Activated CD8-positive, alpha-beta memory T cell treated with anti-CD3 and anti-CD28 coated beads for 1 hour (primary cell): ENCODE measurements at places on chromosomes 3 and 15.

GRCh38 chr3:184727357-184728009 lies 15.6 kb upstream of the MAGEF1 start:
- DNase-seq = no peak

DNA sequence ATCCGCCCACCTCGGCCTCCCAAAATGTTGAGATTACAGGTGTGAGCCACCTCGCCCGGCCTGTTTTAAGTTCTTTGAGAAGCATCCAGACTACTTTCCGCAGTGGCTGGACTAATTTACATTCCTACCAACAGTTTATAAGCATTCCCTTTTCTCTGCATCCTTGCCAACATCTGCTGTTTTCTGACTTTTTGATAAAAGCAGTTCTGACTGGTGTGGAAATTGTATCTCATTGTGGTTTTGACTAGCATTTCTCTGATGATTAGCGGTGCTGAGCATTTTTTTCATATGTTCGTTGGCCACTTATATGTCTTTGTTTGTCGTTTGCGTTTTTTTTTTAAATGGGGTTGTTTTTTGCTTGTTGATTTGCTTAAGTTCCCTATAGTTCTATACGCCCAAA lies 208.4 kb upstream of the DPPA4 start:
- no peak for DNase-seq

DNA sequence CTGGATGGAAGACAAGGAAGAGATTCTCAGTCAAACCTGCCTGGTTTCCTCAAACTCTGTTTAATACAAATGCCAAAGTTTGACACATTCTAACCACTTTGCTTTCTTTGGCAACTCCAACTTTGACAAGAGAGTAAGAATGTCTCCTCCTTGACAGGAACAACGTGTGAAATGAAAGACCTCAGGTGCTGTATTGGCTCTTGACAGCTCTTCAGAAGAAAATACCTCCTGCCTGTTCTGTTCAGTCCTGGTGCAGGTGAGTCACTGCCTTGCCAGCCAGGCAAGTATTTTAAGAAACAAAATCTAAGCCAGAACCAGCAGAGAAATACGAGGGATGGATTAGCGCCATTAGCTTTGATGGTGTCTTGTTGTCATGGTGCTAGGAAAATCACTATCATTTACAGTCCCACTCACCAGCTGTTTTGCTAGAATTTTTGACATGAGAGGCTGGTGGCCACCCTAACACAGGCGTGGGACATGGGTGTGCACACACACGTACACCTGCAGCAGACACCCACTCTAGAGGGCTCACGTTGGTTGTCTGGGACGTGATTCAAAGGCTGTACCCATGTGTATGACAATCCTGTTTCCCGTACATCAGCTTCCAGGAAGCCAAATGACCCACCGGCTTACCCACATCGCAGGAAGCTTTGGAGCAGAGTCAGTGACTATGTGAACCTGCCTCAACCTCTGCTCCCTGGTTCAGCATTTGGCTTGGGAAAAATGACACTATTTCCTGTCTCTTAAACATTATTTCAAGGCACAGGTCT lies 60.4 kb downstream of the CCNL1 start:
- no peak for DNase-seq

GRCh38 chr15:90881978-90882721 lies 2.2 kb upstream of the FES start:
- no peak for DNase-seq

GRCh38 chr15:38252481-38253350 lies at the start of gene SPRED1:
Gene SPRED1 (plus strand): TSS chr15:38252836. CDS start chr15:38253186, 350 bp downstream.
- no peak for DNase-seq

DNA sequence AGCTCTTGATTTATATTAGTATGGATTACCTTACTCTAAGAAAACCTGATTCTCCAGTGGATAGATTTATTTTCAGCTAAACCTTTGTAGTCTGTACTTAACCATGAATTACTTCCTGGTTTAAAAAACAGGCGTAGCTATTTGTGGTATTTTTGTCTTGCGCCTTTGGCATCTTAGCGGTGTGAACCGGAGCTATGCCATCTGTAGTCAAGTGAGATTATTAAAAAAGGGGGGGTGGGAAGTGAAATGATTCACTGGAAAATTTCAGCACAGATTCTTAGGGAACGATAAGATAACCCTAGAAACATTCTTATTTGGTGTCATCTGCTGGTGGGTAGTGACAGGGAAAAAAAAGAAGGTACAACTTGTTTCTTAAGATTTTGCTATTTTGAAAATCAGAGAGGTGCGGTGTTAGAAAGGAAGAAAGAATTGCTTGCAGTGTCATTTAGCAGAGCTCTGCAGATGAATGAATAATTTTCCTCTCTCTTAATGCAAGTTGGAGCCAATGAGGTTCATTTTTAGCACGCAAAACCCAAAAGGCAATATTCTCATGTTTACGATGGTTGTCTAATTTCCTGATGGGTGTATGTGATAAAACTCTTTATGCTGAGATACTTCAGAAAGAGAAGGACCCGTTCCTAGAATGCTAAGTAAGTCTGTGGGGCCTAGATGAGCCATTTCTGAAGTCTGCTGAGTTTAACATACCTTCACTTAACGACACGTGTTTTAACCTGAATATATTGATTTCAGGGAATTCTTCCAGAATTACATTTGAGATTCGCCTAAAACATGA lies 44.0 kb downstream of the PSMD6 start:
- DNase-seq = no peak

- DNase-seq = no peak
These were observed 51.9 kb downstream of the STRIT1 start for GRCh38 chr3:155241579-155241978.

- no peak for DNase-seq
These were observed 58.9 kb downstream of the RBPMS2 start for GRCh38 chr15:64716452-64716851.

GRCh38 chr15:66770518-66771350 lies 68.7 kb downstream of the SMAD6 start:
- DNase-seq = no peak

DNA sequence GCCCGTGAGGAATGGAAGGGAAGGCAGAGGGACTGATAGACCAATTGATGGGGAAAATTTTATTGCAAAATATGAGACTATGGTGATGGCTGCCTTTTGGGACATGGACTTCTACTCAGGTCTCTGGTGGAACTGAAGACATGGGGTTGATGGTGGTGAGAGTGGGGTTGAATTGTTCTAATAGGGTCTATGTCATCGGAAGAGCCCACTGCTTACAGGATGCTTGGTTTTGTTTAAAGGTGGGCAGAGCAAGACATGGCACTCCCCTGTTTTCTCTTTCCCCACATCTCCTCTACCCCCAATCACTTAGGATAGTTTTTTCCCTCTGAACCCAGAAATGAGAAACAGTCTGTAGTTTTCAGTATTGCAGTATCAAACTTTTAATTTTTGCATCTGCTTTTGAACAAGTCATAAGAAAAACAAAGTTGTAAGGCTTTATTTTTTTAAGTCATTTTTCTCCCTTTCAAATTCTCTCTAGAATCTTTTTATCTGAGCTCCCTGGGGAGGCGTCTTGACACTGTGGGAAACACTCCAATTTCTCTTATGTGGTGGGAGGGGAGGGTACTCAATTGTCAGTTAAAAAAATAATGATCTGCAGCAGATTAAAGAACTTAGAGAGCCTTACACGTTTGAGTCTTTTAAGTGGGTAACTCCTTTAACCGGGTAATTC lies 276.2 kb upstream of the TBC1D5 start:
- DNase-seq = no peak

DNA sequence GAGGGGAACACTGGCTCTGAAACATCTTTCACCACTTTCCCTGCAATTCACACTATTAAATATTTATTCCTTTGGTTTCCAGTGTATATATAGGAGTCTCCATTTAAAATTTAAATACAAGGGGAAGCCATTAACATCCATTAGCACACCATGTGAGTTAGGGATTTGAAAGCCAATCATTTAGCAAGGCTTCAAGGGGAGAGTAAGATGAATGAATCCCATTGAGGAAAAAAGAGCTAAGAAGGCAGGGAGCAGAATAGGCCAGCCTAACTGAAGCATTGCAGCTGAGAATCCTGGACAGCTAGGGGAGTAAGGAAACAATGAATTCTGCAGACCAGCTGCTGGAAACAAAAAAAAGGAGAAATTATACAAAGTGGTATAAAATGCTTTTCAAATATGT lies 426.1 kb downstream of the IL5RA start:
- DNase-seq = no peak
